ENCODE measurements at places on chromosomes 1 and 21.

GRCh38 chr1:224988042-224988441, 58.6 kb downstream of the DNAH14 start:
- no peak for DNase-seq

GRCh38 chr1:3074800-3075199, 5.8 kb downstream of the PRDM16 start:
- no peak for DNase-seq

- no peak for DNase-seq
These were observed 80.3 kb downstream of the NME7 start for GRCh38 chr1:169287280-169287679.

DNA sequence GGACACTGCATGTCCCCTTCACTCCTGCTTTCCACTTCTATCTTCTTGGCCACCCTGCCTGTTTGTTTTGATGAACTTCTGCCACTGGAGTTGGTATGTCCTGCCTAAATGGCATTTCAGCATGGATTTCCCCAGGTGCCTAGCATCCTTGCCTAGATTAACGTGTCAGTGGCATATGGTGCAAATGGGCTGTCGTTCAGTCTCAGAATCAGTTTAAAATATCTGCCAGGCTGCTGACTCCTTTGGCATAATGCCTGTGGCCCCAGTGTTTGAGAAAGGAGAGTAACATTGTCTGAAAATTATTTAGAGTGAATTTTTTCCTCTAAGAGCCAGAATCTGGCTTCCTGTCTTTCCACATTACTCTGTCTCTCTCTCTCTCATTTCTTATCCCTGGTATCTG, 64.9 kb upstream of the BARHL2 start:
- DNase-seq = no peak

DNA sequence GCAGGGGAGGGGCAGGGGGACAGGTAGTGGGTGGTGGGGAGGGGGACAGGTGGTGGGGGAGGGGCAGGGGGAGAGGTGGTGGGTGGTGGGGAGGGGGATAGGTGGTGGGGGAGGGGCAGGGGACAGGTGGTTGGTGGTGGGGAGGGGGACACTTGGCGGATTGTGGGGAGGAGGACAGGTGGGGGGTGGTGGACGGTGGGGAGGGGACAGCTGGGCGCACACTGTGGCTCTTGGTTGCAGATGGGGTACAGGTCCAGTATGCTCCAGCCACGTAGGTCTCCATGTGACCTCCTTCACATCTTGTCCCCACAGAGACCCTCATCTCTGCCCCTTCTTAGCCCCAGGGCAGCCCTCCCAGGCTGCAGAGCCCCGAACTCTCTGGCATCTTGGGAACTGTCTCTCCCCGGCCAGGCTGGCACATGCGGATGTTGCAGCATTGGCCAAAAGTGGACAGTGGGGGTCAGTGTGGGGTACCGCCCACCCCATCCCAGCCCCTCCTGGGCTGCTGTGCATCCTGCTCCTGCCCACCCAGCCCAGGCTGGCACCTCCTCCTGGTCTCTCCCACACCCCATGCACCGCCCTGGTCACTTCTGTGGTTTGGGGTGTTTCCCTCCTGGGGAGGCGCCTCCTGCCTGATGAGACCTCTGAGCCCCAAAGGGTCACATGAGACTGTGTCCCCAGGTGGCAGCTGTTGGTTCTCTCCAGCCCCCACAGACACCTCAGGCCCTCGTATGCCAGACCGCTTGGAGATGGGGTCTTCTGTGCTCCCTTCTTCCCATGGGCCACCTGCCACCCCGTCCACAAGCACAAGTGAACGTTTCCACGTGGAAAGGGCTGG, 7.6 kb upstream of the SLC19A1 start:
- no peak for DNase-seq

DNA sequence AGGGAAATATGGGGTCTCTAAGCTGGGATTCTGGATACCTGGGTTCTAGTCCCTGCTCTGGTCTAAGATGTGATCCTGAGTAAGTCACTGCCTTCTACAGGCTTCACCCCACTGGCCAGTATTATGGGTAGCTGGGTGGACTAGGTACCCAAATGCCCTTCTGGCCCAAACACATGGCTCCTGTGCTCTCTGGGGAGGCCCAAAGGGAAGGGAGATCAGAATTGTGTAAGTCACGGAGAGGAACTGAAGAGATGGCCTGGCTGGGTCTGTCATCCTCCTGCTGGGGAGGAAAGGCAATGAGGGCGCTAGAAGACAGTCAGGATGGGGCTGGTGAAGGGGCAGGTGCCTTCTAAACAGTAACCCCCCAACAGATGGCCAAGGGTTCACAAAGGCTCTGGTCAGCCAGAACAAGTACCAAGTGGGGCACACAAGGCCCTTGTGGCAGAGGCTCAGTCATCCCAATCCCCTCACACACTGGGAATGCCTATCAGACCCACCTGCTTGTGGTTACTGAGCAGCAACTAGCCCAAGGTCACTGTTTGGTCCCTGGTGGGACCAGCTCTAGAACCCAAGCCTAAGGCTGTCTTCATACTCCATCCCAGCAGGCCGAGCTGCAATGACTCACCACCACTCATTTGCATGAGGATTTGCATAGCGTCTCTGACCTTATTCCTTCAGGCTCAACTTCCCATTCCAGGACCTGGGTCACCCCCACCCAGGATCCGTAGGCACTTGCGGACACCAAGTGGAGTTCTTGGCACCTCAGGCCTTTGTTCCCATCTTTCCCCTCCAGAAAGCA, 9.2 kb downstream of the MEF2D start:
- no peak for DNase-seq

DNA sequence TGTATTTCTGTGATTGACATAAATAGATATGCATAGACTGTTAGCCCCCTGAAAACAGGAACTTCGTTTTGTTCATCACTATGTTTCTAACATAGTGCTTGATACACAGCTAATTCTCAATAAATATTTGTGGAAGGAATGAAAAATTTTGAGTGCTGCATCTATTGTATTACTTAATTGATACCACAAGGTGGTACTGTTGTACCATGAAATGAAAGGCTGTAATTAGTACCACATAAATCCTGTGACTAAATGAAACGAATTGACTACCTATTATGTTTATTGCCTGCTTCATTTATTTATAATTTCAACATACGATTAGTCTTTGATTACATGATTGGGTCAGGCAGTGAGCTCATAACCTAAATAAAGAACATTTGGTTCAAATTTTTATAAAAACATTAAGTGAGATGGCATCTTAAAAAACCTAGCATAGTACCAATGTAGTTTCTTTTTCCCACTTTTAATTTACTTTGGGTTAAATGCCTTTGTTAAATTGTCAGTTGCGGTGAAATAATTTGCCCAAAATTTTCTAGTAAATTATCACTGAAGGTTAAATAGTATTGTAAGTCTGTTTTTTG, 15.0 kb upstream of the TGFB2 start:
- no peak for DNase-seq

GRCh38 chr1:218498056-218498938, 153.2 kb downstream of the TGFB2 start:
- DNase-seq = no peak

DNA sequence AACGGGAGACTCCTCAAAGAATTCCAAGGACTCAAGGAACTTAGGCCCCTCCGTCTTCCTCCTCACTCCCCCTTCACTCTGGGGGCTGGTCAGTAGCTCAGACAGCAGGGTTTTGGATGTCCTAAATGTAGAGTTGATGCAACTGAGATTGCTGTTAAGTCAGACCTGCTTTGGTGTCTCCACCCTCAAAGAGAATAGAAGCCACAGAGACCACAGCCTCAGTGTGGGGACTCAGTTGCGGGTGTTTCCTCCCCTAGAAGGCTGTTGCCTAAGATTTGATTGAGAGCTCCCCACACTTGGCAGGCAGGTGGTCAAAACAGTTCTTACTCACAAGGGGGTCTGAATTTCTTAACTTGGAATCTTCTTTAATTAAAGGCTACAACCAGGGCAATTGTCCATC, 7.6 kb downstream of the MAN1C1 start:
- no peak for DNase-seq

DNA sequence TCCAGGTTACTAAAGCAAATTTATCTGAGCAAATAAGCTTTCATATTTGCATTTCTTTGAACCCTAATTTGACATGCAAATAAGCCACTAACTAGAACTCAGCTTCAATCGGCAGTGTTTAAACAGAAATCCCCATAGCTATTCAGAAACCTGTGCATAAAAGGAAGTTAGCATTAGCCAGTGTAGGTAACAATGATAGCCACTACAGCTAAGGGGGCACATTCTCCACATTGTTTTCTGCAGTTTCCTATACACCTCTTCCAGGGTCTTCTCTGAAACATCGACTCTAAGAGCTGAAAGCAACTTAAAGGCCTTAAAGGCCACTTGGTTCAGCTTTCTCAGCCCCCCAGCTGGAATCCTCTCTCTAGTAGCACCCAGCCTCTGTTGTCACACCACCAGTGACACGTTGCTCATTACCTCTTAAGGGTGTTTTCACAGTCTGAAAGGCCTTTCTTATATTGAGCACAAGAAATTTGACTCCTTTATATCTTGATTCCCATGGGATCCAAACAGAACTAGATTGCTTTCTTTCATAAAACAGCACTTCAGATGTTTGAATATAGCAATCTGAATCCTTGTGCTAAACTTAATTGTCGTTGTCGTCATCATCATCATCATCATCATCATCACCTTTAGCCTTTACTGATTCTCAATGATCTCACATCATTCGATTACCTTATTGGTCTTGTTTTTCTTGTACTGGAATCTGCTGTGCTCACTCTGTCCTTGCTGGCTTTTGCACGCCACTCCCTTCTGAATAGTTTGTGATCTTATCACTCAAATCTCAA, 93.9 kb upstream of the DAB1 start:
- DNase-seq = no peak

DNA sequence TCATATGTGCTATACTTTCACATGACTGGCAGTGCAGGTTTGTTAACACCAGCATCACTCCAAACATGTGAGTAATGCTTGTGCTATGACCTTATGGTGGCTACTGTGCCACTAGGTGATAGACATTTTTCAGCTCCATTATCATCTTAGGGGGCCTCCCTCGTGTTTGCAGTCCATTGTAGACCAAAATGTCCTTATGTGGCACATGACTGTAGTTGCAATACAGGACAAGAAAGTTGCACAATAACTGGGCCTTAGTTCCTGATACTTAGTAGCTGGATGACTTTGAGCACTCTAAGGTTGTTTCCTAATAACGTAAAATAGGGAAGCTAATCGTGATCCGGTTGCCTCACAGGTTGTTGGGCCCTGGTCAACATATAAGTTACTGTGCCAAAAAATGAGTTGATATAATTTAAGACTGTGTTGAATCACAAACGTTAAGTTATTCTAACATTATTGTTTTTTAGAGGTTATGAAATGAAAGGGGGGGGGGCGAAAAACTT, 511 bp upstream of the SNX27 start:
- DNase-seq = no peak

- DNase-seq = no peak
These were observed 97.3 kb upstream of the SYT6 start for GRCh38 chr1:114250683-114251572.

DNA sequence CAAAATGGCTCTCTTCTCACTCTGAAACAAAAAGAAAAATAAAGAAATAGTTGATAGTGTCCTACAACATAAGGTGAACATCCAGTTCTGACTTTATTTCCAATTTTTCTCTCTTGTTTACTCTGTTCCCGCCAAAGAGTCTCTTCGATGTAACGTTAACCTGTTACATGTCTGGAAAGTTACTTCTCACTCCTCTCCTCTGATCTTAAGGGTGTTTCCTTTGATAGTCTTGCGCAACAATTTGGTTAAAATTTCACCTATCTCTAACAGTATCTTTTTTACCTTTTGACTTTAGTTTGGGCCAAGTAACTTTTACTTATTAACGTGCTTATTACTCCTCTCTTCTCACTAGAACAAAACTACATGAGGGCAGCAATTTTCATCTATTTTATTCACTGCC, 1450.2 kb downstream of the BRINP3 start:
- no peak for DNase-seq

DNA sequence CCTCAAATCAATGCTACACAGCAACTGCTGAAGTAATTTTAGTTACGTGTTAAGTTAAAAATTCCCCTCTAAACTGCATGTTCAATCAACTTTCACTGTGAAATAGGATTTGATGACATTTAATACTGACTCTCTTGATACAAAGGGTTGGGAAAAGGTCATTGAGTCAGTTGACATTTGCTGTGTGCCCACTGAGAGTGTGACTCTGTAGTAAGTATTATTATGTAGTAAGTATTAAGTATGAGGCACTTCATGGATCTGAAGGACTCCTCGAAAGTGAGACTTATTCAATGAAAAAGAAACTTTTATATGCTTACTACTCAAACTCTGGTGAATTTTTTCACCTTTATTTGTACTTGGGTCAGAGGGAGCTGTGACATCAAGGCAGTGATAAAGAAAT, 83.1 kb upstream of the S1PR1 start:
- DNase-seq = no peak

DNA sequence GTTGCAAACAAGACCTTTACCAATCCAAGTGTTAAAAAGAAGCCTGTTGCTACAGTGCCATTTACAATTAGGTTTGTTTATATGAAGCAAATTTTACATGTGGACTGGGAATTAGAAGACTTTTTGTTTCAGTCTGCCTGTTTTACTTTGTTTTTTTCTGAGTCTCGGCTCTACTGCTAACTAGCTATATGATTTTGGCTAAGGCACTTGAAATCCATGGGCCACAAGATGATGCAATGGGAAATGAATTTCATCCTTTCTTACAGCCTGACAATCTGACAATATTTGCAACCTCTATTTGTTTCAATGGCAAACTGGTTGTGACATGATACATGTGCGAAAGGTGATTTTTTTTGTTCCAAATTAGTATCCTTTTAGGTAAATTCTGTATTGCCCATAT, 3.7 kb upstream of the PEX11B start:
- no peak for DNase-seq

DNA sequence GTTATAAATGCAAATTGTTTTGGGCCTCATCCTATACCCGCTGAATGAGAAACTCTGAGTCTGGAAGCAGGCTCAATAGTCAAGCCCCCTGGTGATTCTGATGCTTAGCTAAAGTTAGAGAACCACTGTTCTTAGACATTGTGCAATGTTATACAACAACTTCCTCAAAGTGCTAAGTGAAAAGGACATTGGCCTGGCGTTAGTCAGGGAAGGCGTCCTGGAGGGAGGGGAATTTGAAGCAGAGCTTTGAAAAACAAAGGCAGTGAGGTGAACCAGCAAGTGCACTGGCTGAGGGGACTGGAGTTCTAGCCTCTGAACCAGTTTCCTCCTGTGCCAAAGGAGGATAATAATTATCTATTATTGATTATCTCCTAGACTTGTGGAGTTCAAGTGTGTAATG, 5.1 kb downstream of the CD1D start:
- no peak for DNase-seq

DNA sequence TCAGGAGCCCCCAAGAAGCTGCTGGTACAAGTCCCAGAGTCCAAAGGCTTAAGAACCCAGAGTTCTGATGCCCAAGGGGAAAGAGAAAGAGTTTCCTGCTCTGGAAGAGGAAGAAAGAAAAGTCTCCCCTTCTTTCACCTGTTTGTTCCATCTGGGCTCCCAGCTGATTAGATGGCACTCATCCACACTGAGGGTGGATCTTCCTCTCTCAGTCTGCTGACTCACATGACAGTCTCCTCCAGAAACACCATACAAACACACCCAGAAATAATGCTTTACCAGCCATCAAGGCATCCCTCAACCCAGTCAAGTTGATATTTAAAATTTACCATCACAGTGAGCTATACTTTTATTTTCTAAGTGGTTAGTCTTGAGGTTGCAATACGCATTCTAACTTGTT, 257.9 kb downstream of the PAPPA2 start:
- no peak for DNase-seq

GRCh38 chr21:45052960-45053359, 21.4 kb upstream of the ADARB1 start:
- DNase-seq = no peak
